ENCODE measurements at places on chromosomes 2 and 18.
A peak's percentile ranks its signal among the peaks of the same experiment; 100 is the strongest.

DNA sequence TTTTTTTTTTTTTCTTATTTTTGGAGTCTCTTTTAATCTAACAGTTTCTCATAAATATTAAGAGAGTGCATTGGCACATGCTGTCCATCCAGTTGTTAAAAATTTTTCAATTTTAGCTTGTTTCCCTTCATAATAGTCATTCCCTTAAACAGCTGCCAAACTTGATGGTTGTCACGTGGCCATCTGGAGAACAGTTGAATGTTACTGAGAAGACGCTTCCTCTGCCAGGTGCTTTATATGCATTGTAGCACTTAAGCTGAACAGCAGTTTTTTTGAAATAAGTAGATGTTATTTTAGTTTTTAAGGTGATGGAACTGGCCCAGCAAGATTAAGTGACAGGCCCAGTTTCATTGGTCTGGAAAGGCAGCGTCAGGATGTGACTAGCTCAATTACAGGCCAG, 3.3 kb downstream of the SMARCAL1 start:
- no peak for DNase-seq

- peak; percentile 30 for DNase-seq
These were observed 224.8 kb upstream of the ID2 start for GRCh38 chr2:8457092-8457481.

- no peak for DNase-seq
These were observed 14.8 kb downstream of the SPRED2 start for GRCh38 chr2:65417509-65418085.

GRCh38 chr2:111148225-111148873, 27.6 kb downstream of the BCL2L11 start:
- DNase-seq = no peak

DNA sequence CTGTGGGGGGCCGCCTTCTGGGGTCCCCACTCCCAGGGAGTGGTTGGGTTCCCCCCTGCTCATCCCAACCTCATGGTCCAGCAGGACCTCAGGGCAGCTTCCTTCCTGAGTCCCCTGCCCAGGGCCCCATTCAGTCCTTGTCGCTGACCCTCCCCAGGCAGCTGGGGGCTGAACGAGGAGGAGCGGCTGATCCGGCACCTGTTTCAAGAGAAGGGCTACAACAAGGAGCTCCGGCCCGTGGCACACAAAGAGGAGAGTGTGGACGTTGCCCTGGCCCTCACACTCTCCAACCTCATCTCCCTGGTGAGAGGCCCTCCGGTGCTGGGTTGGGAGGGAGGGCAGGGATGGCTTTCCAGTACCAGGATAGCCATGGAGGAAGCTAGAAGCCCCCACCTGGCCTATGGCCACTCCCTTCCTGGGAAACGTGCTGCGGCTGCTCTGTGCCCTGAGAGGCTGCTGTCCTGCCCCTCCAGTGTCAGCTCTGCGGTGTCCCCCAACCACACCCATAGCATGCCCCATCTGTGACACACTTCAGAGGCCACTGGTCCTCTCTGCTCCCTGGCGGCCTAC, 497 bp downstream of the CHRND start:
- DNase-seq = no peak

- no peak for DNase-seq
These were observed 166.5 kb downstream of the MTX2 start for GRCh38 chr2:176435729-176436128.

GRCh38 chr2:173676647-173677046, 288.5 kb downstream of the SP3 start:
- no peak for DNase-seq

DNA sequence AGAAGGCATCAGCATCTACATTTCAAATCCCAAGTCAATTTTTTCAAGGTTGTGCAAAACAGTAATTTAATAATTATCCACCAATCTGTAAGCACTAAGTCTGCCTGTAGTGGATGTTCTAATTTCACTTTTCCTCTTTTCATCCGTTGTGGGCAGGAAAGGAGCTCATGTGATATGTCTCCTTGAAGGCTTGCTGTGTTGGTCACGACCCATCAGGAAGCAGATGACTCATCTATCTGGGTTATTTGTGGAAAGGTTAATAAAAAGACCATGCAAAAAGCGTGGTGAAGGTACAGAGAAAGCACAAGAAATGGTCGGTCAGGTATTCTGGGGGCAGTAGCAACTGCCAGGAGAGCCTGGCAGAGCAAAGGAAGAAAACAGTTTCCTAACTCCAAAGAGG, 476.7 kb upstream of the RAB6C start:
- DNase-seq = no peak

- DNase-seq = no peak
These were observed 11.7 kb upstream of the C18orf63 start for GRCh38 chr18:74303936-74304335.

GRCh38 chr2:1625281-1626001, 118.9 kb downstream of the PXDN start:
- no peak for DNase-seq

GRCh38 chr2:20111311-20112131, 60.1 kb upstream of the LAPTM4A start:
- no peak for DNase-seq

DNA sequence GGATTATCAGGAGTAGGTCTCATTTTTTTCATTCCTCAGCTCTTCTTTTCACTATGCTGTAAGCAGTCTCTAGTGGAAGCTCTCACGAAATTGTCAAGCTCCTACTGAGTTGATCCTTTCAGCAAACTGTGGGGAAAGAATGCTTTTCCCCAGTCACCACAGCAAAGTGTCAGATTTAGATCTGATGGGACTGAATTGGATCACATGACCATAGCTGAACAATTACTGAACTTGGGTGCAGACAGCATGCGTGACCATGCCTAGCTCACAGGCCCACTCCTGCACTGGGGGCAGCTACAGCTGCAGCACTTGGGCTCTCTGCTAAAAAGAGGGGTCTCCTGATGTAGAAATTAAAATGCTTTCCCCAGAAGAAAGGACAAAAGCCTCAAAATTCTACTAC, 3.1 kb downstream of the ARHGAP15 start:
- no peak for DNase-seq

GRCh38 chr2:42084231-42084671, 36.4 kb downstream of the PKDCC start:
- no peak for DNase-seq

GRCh38 chr2:197191940-197192322, 118.6 kb downstream of the ANKRD44 start:
- peak; percentile 44 for DNase-seq

DNA sequence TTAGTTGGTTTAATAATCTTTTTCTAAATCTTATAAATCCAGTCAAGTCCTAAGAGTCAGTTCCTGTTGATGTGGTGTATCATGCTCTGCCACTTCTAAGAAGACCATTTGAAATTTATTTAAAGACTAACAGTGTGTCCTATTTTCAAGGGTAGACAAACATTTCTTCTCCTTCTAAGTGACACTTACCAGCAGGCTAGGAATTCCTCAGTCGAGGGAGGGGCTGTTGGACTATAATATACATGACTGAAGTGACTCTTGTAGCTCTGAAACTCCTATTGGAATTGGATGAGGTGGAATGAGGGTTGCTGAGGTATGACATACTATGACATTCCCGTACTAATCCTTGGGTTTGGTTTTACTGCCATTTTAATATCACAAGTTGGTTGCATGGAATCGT, 30.6 kb downstream of the ITGB6 start:
- no peak for DNase-seq

GRCh38 chr2:241324775-241325174, 9.1 kb downstream of the SEPTIN2 start:
- no peak for DNase-seq

DNA sequence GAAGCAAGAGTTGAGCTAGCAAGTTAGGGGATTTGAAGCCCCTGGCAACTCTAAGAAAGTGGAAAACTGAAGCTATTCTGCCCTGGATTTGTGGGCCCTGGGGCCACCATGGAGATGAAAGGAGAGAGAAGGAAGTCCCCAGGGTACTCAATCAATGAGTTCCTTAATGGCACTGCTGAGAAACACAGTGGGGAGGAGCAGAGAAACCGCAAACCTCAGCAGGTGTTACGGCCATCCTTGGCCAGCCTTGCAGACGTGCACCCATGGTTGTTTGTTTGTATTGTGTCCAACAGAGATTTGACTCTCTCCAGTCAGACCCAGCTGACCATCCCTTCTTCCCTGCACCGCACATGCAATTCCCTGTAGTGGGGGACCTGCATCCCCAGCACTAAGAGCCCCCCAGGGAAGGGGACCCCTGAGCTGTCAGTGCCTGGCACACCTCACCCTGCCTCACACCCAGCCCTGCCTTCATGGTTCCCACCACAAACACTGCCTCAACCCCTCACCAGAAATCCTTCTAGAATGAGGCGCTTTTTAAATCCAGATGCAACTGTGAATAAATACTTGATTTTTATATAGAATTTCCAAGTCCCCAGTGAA, 255.3 kb downstream of the SH3BP4 start:
- DNase-seq = no peak

DNA sequence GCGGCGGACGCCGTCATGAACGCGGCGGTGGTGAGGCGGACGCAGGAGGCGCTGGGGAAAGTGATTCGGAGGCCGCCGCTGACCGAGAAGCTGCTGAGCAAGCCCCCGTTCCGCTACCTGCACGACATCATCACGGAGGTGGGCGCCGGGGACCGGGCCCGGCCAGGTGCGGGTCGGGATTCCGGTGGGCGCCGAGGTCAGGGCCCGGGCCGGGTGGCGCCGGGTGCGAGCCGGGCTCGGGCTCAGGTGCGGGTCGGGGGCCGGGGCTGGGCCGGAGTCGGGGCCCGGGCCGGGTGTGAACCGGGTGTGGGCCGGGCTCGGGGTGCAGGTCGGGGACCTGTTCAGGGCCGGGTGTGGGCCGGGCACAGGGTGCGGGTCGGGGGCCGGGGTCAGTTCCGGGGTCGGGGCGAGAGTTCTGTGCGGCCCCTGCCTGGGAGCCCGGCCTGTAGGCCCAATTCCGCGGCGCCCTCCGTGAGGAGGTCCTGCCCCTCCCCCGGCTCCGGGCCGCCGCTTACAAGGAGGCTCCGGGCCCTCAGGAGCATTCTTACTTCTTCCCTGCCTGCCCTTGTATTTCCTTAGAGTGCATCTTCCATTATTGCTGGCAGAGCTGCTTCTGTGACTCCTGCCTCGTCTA, 447 bp downstream of the TRAF3IP1 start:
- DNase-seq = no peak

DNA sequence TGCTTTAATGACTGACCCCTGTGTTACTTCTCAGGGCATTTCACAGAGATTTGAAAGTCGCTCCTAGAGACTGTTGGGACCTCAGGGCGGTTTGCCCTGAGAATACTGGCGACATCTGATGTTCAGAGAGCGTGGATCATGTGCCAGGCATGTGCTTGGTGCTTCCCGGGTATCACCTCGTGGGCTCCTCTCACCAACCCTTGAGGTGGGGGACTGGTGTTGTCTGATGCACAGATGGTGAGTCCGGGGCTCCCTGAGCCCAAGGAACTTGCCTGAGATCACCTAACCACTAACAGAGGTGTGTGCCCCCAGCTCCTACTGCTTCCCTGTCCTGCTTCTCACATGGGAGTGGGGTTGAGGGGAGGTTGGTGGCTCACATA, 16.2 kb downstream of the ATOH8 start:
- DNase-seq = no peak

GRCh38 chr2:27754138-27754588, 17.4 kb upstream of the MRPL33 start:
- DNase-seq = peak; percentile 68

GRCh38 chr2:95043300-95044093, 18.0 kb downstream of the MAL start:
- DNase-seq = no peak

- no peak for DNase-seq
These were observed 54.0 kb upstream of the CYP1B1 start for GRCh38 chr2:38129987-38130386.

GRCh38 chr2:176685908-176686307, 416.7 kb downstream of the MTX2 start:
- DNase-seq = no peak

- no peak for DNase-seq
These were observed 324.6 kb downstream of the HRH4 start for GRCh38 chr18:24785019-24785418.

- DNase-seq = no peak
These were observed 277.5 kb downstream of the PRKCE start for GRCh38 chr2:45928946-45929345.

Measured in stimulated activated naive CD4-positive, alpha-beta T cell treated with Interleukin-2 at 50 U/mL for 16 hours (primary cell).